Articular chondrocyte of knee joint (primary cell): ENCODE measurements at places on chromosomes 7 and 10. TPM values are rescaled to one million over a fixed set of nuclear protein-coding genes. Genes with fewer than 3 reads are reported as not detected.

ERVW-1 gene
- not detected in 2 replicates for total RNA-seq

MMD2 gene
- total RNA-seq, result not detected in 2 replicates

PHYH gene
- 35.3 and 41.8 TPM in 2 replicates for total RNA-seq

WNT2 gene
- not detected in 2 replicates for total RNA-seq

IKZF1 gene
- not detected in 2 replicates for total RNA-seq

LUC7L2 gene
- 56.3 and 62.3 TPM in 2 replicates for total RNA-seq

TBRG4 gene
- total RNA-seq, result 34.6 and 38.7 TPM in 2 replicates

ITGB8 gene
- 41.0 and 41.8 TPM in 2 replicates for total RNA-seq

MSMB gene
- total RNA-seq, result not detected in 2 replicates

OR6V1 gene
- total RNA-seq, result not detected in 2 replicates

CCDC172 gene
- not detected in 2 replicates for total RNA-seq

MTURN gene
- total RNA-seq, result 25.4 and 28.1 TPM in 2 replicates

NME8 gene
- total RNA-seq, result not detected in 2 replicates
